ENCODE measurements at places on chromosomes 4 and X.

DNA sequence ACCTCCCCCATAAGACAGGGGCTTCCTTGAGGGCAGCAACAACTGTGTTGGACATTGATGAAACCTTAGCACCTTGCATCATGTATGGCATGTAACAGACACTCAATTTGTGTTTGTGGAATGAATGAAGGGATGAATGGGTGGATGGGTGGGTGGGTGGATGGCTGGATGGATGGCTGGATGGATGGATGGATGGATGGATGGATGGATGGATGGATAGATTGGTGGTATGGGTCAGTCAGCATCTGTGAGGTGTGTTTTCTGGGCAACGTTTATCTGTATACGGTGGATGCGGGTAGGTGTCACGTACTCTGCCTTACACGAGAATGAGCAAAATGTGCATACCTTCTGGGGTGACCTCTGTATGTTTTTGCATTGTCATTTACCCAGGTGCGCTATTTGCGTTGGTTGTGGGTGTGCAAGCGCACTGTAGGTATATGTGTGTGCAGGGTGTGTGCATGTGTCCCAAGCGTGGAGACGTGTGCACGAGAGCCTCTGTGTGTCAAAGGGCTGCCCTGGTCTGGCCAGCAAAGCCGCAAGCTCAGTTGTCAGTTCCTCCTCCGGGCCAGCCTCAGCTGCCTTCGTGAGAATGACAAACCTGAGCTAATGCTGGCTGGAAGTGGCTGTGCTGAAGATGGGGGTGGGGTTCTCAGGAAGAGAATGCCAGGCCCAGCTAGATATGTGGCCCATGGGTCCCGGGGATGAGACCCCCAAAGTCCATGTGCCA, 26.5 kb downstream of the ELF4 start:
- DNase-seq = no peak

DNA sequence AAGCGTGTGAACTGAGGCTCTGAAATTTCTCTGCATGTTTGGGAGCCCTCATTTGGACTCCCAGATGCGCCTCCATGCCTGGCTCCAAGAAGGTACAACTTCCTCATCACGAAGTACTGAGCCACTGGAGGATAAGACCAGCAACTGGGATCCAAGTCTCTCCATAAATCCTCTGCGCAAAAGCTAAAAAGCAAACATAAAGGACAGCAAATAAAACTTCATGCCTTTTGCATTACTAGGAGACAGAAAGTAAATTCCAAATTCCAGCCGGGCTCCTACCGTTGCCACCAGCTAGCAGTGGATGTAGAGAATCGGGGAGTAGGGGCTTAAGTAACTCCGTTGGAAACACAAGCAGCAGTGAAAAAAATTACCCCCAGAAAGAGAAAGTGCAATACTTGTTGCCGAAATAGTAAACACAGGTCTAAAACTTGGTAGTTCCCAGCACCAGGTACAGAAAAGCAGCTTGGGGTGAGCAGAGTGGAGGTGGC, 477.1 kb upstream of the TENM3 start:
- no peak for DNase-seq

DNA sequence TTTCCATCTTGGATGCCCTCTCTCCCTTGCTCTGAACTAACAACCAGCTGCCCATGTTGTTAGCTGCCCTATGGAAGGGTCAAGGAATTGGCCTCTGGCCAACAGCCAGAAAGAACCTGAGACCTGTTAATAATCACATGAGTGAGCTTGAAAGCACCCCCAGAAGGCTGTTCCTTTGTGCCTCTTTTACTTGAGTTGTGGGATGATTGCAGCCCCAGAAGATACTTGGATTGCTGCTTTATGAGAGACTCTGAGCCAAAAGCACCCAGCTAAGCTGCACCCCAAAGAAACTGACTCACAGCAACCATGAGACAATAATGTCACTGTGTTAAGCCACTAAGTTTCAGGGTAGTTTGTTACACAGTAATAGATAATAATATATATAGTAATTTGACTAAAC, 73.3 kb downstream of the FRYL start:
- DNase-seq = no peak

- DNase-seq = no peak
Observed at GRCh38 chr4:38805530-38806145, 1.0 kb upstream of the TLR1 start.

GRCh38 chrX:143296521-143296920, 220.8 kb downstream of the SPANXN3 start:
- no peak for DNase-seq

DNA sequence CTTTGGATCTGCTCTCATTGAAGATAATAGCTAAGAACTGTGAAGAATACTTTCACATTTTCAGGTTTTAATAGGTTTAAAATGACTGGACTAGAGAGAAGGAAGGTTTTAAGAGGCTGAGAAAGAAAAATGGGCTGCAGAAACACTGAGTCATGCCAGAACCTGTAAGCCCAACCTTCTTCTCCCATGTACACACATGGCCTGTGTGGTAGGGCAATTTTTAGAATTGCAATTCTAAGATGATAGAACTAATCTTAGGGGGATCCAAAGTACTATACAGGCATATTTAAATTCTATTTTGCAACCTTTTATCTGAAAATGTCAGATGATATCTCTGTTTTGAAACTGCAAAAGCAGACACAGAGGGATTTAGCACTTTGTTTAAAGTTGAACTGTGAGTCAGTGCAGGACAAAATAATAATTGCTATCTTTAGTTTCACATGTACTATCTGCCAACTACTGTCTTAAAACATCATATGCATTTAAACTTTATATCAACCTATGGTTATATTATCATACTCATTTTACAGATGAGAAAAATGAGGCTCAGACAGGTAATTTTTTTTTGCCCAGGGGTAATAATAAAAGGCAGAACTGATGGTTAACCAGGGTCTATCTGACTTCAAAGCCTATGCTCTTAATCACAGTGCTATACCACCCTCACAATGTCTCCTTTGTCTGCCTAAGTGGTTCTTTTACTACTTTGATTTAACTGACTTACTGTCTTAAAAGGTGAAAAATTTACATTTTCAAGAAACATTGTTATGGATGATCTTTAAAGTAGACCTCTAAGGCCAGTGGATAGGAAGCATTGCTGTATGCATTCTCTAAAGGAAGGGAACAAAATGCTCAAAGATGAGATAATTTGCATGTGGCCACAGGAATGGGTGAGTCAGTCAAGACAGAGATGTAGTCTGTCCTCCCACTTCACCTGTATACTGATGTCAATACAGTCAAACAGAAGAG, 4.3 kb downstream of the TMPRSS11E start:
- DNase-seq = no peak

- DNase-seq = no peak
Observed at GRCh38 chrX:14029039-14029424, 660 bp downstream of the GEMIN8 start.

- DNase-seq = no peak
Observed at GRCh38 chrX:103464072-103464773, 55.1 kb downstream of the RAB40A start.

GRCh38 chr4:153346563-153346962, 2.1 kb downstream of the MND1 start:
- DNase-seq = no peak

DNA sequence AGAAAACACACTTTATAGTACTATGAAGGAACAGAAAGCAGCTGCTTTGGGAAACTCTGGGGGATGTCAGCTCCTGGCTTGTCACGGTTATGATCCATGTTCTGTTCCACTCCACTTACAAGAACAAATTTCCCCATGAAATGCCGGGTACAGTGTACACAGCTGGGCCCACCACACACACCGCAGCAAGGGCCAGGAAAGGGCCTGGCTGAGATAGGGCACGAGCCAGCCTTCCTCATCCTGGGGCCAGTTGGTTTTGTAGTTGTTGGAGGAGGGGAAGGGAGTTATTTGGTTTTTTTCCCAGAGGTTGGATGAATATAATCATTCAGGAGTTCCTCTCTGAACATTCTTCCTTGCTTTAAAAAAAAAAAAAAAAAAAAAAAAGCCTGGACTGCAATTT, 56.8 kb downstream of the SEPSECS start:
- DNase-seq = no peak

DNA sequence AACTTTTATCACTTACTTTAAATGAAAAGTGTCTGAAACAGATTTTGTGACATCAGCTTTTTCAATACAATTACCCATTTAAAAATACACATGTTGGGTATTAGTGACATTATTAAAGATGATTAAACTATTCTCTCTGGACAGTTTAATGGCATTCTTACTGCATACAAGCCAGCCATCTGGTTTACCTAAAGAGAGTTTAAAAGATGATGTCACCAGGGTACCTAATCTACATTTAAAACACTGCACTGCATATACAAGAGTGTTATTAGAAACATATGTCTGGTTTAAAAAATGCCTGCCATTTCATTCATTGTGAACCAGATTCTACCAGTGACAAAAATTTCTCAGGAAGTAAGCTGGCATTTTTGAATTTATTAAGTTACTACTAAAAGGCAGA, 919.1 kb downstream of the ADGRL3 start:
- DNase-seq = peak; percentile 96

- DNase-seq = no peak
Observed at GRCh38 chrX:17552044-17552650, 177.1 kb downstream of the NHS start.

DNA sequence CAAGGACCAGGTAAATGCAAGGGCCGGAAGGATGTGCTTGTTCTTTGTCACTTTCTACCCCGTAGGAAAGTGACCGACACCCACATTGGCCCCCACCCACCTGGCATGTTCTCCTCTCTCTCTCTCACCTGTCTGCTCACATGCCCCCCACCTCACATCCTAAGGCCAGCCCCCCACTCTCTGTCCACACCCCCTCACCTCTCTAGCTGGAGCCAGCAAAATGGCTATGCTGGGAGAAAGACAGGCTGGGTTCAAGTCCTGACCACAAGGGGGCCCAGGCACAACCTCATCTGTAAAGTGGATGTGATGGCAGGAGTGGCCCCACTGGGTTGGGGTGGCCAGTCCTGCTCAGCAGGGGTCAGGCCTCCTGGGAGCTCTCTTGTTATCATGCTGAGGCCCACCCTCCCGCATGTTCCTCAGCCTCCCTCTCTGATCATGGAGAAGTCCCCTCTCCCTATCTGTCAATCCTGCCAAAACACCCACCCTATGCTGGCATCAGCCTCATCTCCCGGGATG, 1.7 kb upstream of the PPP2R2C start:
- DNase-seq = no peak

- DNase-seq = no peak
Observed at GRCh38 chrX:39883666-39884065, 214.1 kb downstream of the BCOR start.

GRCh38 chr4:180060159-180060889, 2182.9 kb upstream of the TENM3 start:
- no peak for DNase-seq

GRCh38 chr4:156247470-156247869, 293.8 kb upstream of the CTSO start:
- DNase-seq = no peak

GRCh38 chr4:5683566-5683965, 24.8 kb downstream of the EVC2 start:
- no peak for DNase-seq

DNA sequence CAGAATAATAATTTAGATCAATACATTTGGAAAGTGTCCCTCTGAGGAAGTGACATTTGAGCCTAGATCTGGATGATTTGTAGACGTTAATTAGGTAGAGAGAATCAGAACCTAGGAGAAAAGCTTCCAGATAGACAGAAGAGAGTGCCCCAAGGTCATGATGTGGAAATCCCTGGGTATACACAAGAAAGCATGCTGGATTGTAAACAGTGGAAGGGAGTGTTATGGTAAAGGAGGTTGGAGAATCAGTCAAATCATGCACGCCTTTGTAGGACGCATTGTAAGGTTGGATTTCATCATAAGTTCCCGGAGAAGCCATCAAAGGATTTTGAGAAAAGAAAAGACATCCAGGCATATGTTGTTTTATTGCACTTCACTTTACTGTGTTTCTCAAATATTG, 156.3 kb downstream of the PARM1 start:
- DNase-seq = no peak

- no peak for DNase-seq
Observed at GRCh38 chr4:69078852-69079251, 17.4 kb upstream of the UGT2B7 start.

DNA sequence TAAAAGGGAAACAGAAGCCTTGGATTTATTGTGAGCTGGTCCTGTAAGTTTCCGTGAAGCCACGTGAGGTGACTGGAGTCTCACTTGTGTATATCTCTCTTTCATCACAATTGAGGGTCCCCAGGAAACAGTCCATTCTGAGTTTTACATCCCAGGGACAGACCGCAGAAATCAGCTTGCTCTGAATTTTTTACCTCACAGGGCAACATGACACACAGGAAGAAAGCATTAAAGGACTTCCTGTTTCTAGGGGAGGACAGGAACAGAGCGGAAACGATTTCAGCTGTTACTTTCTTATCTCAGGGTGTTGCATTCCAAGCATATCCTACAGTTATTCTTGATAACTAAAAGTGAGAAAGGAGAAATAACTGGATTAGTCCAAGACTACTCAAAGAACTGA, 553.5 kb downstream of the TRAM1L1 start:
- DNase-seq = peak; percentile 83

DNA sequence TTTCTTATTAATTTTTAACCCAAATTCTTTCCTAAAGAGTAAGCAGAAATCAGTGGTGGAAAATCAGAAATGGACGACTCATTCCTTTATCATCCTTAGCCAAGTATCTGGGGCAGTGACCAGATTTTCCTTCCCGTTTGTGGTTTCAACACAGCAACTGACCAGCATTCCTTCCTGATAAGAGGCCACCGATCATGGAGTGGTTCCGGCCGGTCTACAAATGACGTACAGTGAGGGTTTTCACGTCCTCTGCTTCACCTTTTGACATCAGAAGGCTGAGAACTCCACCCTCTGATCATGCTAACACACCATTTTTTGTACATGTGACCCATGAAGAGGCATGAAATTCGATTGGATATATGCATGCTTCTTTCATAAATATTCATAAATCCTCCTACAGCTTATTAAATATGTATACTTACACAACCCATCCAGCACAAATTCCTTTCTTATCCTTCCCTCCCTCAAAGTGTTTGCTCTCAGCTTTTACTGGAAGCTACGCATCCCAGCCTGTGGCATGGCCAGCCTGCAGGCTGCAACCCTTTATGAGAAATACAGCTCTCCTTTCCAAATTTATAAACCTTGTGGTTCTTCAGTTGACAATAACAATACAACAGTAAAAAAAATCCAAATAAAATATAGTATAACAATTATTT, 173.0 kb upstream of the CASK start:
- DNase-seq = peak; percentile 12

GRCh38 chr4:10582059-10582686, 102.4 kb downstream of the CLNK start:
- no peak for DNase-seq

GRCh38 chrX:101483705-101484104, 1.6 kb upstream of the ARMCX4 start:
- no peak for DNase-seq

GRCh38 chrX:72306851-72307645, 1.3 kb upstream of the CITED1 start:
- no peak for DNase-seq

DNA sequence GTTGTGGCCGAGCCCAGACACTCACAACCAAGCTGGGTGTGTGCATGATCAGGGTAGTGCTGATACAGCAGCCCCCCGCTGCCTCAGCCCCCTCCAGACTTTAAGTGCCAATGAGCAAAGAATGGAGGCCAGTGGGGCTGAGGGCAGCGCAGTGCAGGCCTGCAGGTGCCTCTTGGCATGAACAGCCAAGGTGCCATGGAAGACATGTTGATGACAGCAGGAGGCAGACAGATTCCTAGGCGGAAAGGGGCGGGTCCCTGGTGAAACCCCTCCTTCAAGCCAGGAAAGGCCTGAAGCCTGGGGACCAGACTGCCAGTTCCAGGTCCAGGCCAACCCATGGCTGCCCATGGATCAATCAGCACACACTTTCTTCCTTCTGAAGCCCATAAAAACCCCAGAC, 253.3 kb upstream of the ETNPPL start:
- no peak for DNase-seq

Data from SK-N-MC (cell line).